ENCODE measurements at places on chromosomes 12 and 14.

- peak; percentile 68 for DNase-seq
Observed at GRCh38 chr12:122097927-122098756, 19.6 kb downstream of the MLXIP start.

DNA sequence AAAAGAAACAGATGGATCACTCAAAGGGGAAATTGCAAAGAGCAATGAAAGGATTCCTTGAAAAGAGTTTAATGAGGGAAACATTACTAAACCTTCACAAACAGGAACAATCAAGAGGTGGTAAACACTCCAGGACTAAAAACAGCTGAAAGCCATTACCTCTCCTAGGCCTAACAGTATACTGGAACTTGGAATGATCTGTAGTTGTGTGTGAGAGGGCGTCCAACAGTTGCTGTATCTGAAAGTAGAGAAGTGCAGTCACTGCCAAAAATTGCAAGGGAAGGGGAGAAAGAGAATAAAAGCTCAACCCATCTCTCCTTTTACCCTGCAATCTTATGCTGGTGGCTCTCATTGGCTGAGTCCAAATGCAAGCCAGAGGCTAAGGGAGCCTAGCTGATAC, 17.0 kb upstream of the MIS18BP1 start:
- DNase-seq: no peak

DNA sequence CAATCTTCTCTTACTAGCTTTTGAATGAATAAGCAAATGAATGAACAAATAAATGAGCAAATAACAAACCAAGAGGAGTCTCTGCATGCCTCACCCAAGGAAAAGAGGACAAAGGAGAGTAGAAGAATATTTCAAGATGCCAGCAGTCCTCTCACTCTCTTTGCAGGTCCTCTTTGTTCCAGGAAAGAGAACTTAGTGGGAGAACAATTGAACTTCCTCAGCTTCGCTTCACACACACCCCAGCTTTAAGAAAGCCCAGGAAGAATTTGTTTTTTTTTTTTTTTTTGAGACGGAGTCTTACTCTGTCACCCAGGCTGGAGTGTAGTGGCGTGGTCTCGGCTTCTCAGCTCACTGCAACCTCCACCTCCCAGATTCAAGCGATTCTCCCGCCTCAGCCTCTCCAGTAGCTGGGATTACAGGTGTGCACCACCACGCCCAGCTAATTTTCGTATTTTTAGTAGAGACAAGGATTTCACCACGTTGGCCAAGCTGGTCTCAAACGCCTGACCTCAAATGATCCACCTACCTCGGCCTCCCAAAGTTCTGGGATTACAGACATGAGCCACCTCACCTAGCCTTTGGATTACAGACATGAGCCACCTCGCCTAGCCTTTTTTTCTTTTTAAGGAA, 20.4 kb downstream of the KRT18 start:
- DNase-seq: no peak

GRCh38 chr14:89813617-89814031, 140.9 kb downstream of the EFCAB11 start:
- DNase-seq: peak; percentile 69

Measured in cardiac fibroblast (primary cell).